Testis (tissue), 5 donors: ENCODE measurements at places on chromosomes 16 and 17. TPM values are rescaled to one million over a fixed set of nuclear protein-coding genes. Genes with fewer than 3 reads are reported as not detected.

GRCh38 chr17:57708410-57708809 lies 36.7 kb downstream of the CCDC182 start:
- no peak overlapping the region for H3K27ac ChIP-seq
- no peaks in the 10 kb centered on the region for H3K36me3 ChIP-seq
- no peak for DNase-seq
- H3K4me3 ChIP-seq, result no peak overlapping the region
- H3K4me1 ChIP-seq, result peaks cover 4% of the 10 kb centered on the region

- no peaks in the 10 kb centered on the region for H3K36me3 ChIP-seq
- H3K27ac ChIP-seq, result no peak overlapping the region
- H3K4me1 ChIP-seq, result no peaks in the 10 kb centered on the region
- DNase-seq, result no peak
Measured at GRCh38 chr16:61549327-61549726, 486.9 kb downstream of the CDH8 start.

- H3K27ac ChIP-seq, result no peak overlapping the region
- peaks cover 9% of the 10 kb centered on the region for H3K4me1 ChIP-seq
- H3K27me3 ChIP-seq, result no peaks in the 10 kb centered on the region
- H3K4me3 ChIP-seq, result no peak overlapping the region
Measured at GRCh38 chr16:9260666-9261065, 169.2 kb downstream of the HAPSTR1 start.

DNA sequence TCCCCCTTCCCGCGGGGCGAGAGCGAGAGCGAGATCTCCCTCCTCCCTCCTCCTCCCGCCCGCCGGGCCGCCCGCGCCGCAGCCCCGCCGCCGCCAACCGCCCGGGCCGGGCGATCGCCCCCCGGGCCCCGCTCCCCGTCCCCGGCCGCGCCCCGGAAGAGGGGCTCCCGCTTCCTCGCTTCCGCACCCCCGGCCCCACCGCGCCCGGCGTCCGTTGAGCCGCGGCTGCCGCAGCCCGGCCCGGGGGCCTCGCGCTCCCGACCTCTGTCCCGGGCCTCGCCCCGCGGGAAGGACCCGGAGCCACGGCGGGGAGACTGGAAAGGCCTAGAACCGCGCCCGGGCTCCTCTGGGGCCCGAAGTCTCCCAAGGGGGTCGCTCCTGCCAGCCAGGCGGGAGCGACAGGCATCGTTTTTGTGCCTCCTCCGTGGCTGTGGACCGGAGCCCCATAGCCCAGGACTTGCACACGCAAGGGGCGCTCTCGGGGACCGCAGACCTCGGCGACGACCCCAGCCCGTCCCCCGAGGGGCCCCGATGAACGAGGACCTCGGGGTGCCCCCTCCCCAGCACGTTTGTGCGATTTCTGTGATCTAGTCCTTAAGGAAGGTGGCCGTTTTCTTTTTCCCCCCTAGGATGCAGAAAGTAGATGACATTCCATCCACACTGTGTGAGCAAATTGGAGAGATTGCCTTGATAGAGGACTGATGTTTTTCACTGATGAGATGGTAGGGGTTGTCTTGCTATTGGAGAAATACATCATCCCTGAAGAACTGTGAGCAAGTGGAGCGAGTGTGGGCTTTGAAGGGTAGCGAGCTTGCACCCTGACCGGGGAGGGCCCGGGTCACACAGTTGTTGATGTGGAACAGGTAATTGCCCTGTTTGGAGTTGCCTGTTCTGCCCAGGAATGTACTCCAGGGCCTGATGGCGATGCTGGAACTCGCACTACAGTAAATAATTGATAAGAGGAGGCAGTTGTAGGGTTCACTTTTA lies 611 bp downstream of the BANP start:
- peak overlapping the region; percentile 98 for H3K27ac ChIP-seq
- H3K4me3 ChIP-seq, result peak overlapping the region; percentile 83
- peaks cover 18% of the 10 kb centered on the region for H3K4me1 ChIP-seq
- DNase-seq, result no peak

DNA sequence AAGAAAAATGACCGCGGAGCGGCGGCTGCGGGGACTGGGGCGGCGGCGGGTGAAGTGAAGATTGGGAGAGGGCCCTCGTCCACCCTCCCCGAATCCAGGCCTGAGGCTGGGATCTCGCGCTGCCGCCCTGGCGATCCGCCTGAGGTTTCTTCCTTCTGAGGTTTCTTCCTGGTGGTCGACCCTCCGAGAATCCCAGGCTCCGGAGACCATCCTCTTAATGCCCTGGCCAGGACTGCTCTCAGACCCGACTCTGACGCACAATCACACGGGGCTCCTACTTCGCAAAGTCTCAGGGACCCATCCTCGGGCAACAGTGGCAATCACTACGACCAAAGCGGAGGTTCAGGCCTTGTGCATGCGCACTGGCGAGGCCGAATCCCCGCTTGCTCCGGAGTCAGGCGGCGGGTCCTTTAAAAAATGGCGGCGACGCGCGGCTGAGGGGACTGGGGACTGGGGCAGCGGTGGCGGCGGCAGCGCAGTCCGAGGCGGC lies 18.0 kb upstream of the KCNJ18 start:
- H3K4me3 ChIP-seq, result peak overlapping the region; percentile 46
- no peaks in the 10 kb centered on the region for H3K36me3 ChIP-seq
- H3K4me1 ChIP-seq, result no peaks in the 10 kb centered on the region
- DNase-seq, result peak; percentile 68

The KRT27 gene
- 0.87 TPM for total RNA-seq

The ZFPM1 gene
- 23.9 TPM for total RNA-seq

- H3K27me3 ChIP-seq, result no peaks in the 10 kb centered on the region
- no peak overlapping the region for H3K4me3 ChIP-seq
- H3K4me1 ChIP-seq, result no peaks in the 10 kb centered on the region
- H3K36me3 ChIP-seq, result no peaks in the 10 kb centered on the region
- no peak for DNase-seq
Measured at GRCh38 chr17:58534331-58534730, 19.9 kb upstream of the MTMR4 start.

The RNF227 gene
- total RNA-seq, result 16.2 TPM

DNA sequence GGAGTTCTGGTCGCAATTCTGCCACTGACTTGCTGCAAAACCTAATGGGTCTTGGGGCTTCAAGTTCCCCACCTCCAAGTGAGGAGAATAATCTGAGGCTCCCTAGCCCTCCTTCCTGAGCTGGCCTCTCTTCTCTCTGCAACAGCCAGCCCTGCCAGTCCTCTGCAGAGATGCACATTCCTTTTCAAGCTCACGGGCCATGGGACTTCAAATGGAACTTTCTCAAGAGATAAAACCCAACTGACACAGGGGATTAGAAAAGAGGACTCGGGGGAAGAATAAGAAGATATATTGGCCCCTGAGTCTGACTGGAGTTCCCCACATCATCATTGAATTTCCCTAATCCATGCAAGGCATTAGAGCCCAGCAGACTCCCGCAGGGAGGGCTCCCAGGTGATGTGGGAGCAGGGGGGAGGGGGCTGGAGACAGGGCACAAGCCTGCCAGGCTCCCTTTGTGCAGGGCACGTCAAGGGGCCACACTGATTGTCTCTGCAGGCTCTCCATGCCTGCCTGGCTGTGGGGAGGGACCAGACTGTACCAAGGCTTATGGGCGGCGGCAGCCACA lies 131.0 kb downstream of the CCDC144A start:
- no peak for DNase-seq
- no peak overlapping the region for H3K4me3 ChIP-seq

The NACA2 gene
- 13.9 TPM for total RNA-seq

DNA sequence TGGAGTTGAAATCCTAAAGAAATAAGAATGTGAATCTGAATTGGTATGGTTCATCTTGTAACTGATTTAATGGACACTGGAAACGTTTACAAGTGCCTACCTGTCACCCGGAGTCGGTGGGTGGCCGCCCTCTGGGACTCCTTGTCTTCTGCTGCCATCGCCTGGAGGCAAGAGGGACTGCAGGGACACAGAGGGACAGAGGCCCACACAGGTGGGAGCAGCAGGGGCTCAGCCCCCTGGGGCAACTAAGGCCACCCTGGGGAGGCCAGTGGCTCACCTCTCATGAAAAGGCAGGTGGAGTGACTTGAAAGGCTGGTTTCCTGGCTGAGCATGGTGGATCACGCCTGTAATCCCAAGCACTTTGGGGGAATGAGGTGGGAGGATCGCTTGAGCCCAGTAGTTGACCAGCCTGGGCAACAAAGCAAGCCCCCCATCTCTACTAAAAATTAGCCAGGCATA lies 23.2 kb downstream of the TMEM92 start:
- H3K36me3 ChIP-seq, result no peaks in the 10 kb centered on the region
- peak; percentile 82 for DNase-seq
- no peak overlapping the region for H3K27ac ChIP-seq
- no peaks in the 10 kb centered on the region for H3K27me3 ChIP-seq
- H3K4me1 ChIP-seq, result no peaks in the 10 kb centered on the region

The TBC1D3H gene
- 6.8 TPM for total RNA-seq

- peak overlapping the region; percentile 56 for H3K27ac ChIP-seq
- H3K36me3 ChIP-seq, result no peaks in the 10 kb centered on the region
- H3K27me3 ChIP-seq, result no peaks in the 10 kb centered on the region
- DNase-seq, result peak; percentile 56
Measured at GRCh38 chr17:8126491-8127066, 2.7 kb upstream of the HES7 start.

DNA sequence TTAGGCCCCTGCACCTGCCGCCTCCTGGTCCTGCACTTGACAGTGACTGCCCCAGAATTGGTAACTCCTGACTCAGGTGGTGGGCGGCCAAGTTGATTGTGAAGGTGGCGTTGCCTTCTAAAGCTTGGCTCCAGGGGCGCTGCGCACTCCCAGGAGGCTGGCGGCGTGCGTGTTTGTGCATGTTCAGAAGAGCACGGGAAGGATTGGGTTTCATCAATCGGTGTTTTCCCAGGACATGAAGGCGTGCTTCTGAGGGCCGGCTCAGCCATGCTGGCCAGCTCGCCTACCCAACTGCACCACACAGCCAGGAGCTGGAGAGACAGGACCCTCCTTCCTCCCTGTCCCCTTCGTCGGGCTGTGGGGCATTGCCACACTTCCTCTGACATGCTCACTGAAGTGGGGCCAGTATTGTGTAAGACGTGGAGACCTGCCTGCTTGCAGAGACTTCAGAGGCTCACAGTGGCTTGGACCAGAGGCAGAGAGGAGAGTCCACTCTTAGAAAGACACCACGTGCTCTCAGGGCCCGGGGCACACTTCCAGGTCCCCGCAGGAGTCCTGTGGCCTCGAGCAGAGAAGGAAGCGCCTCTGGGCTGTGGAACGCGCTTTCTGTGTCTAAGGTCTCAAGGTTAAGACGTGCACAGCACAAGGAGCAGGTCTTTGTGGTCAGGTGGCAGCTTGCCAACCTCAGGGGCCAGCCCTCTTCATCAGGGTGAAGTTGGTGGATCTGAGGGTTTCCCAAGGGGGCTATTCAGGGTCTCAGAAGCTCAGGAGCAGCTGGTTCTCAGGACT lies 2.8 kb downstream of the RAB40C start:
- peak; percentile 69 for DNase-seq
- H3K27me3 ChIP-seq, result no peaks in the 10 kb centered on the region
- no peak overlapping the region for H3K4me3 ChIP-seq

DNA sequence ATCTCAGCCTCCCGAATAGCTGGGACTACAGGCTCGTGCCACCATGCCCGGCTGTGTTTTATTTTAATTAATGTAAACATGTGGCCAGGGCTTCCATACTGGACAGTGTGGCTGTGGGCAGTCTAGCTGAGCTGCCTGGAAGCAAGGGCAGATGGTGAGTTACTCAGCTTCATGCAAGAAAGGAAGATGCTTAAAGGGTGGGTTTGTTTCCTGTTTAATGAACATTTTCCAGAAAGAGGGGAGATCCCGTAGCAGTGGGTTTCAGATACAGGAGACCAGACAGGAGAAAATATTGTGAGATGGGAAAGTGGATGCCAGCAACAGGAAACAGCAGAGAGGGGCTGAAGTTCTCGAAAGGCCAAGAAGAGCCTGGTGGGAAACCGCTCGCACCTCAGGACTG lies 7.3 kb downstream of the MAPK8IP3 start:
- peaks cover 10% of the 10 kb centered on the region for H3K4me1 ChIP-seq
- H3K27ac ChIP-seq, result no peak overlapping the region
- H3K4me3 ChIP-seq, result no peak overlapping the region
- H3K36me3 ChIP-seq, result no peaks in the 10 kb centered on the region
- no peak for DNase-seq
- H3K27me3 ChIP-seq, result no peaks in the 10 kb centered on the region

The MON1B gene
- 25.4 TPM for total RNA-seq

- no peaks in the 10 kb centered on the region for H3K4me1 ChIP-seq
- no peak overlapping the region for H3K27ac ChIP-seq
- no peak for DNase-seq
Measured at GRCh38 chr17:62875296-62875695, 67.2 kb upstream of the MARCHF10 start.

The ANKRD40CL gene
- total RNA-seq, result not detected

The CDRT4 gene
- total RNA-seq, result 11.7 TPM

DNA sequence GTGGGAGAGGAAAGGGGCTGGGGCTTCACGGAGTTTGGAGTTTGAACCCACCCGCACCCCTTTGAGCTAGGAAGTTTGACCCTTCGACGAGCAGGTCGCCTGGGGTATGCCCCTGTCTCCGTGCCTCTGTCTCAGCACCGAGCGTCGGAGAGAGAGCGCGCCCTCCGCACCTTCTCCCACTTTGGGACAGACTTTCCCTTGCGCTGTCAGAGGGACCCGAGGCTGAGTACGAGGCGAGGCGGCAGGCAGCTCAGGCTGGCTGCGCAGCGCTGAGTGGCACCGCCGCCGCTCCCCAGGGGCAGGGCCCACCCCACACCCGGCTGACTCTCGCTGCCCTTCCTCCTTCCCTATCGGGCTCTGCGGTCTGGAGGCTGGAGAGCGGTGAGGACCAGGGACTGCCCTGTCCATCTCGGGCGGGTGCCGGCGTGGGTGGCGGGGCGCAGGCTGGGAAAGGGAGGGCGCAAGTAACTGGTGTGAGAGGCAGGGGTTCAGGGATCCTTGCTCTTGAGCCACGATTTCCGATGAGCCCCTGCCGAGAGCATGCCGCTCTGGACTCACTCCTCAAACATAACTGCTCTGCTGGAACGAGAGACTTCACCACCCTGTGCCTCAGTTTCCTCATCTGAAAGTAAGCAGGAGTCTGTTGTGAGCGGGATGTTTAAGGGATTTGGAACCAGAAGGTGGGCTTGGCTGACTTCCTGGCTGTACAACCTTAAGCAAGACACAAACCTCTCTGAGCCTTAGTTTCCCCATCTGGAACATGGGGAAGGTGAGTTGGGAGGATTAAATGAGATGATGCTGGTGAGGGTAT lies 981 bp downstream of the BEAN1 start:
- peaks cover 5% of the 10 kb centered on the region for H3K4me1 ChIP-seq
- no peak overlapping the region for H3K27ac ChIP-seq
- H3K36me3 ChIP-seq, result no peaks in the 10 kb centered on the region

DNA sequence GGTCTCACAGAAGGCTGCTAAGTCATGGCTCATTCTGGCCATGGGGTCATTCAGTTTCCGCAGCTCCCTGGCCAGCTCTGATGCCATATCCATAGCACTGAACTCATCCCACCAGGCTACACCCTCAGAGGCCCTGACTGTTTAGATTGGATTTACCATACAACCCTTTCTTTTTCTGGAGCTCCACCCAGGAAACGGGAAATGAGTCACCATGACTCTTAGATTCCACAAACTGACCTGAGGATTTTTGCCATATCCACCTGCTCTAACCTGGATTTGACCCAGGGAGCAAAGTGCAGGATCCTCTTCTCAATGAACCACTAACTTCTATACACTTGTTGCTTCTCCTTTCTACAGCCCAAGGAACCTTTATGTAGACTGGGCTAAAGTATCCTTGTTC lies 20.3 kb upstream of the CALB2 start:
- no peaks in the 10 kb centered on the region for H3K36me3 ChIP-seq
- H3K4me3 ChIP-seq, result no peak overlapping the region
- no peaks in the 10 kb centered on the region for H3K27me3 ChIP-seq
- no peak for DNase-seq
- no peaks in the 10 kb centered on the region for H3K4me1 ChIP-seq

The PERCC1 gene
- 0.71 TPM for total RNA-seq

- no peak overlapping the region for H3K27ac ChIP-seq
- H3K27me3 ChIP-seq, result no peaks in the 10 kb centered on the region
- DNase-seq, result no peak
Measured at GRCh38 chr17:68277807-68278206, 13.1 kb downstream of the SLC16A6 start.
